ENCODE measurements at places on chromosomes 5 and 9.
A peak's percentile ranks its signal among the peaks of the same experiment; 100 is the strongest.

DNA sequence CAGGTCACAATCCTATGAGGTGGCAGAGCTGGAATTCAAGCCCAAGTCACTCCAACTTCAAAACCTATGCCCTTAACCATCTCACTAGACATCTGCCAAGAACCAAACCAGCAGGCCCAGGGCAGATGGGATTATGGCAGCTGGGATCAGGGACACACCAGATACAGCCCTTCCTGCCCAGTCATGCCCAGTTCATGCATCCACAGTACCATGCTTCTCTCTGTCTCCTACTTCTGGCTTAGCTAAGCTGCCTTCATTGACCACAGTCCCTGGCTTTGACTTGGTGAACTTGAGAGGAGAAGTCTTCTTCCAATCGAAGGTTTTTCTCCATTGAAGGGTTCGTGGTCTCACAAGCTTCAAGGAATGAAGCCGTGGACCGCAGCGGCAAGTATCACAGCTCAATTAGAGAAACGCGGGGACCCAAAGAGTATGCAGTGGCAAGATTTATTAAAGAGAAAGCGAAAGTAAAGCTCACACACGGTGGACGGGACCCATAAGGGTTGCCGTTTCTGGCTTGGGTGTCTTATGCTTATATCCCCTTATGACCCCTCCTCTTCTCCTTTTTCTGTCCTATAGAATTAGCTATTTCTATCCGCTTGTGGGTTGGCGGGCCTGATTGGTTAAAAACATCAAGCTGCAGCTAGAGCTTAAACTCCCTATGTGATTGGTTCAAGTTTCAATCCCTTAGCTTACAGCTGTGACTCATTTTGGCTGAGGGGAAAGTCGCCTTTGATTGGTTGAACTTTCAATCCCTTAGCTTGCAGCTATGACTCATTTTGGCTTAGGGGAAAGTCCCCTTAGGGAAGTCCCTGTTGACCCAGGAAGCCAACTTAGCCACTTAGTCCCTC is 101.2 kb downstream of the TRIM36 start:
- no peak for DNase-seq

DNA sequence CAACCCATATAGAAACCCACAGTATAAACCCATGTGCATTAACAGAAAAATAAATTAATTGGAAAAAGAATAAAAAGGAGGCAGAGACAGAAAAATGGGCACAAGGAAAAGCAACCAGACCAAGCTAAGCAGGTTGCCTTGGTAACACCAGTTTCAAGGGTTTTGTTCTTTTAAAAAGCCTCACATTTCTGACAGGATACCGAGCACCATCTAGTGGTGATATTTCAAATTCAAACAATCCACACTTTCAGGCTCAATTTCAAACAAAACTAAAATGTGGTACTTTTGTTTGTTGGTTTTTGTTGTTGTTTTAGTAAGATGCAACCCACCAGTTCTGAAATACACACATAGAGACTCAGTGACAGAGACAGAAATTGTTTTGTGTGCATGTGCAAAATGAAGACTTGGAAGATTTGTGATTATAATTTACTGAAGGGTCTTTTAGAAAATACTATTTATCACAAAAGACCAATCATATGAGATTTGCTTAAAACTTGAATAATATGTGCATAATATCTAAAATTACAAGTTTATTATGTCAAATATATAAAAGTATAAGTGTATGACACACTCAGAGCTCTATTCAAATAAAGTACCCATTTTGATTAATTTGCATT is 318.2 kb downstream of the SLCO4C1 start:
- no peak for DNase-seq

- no peak for DNase-seq
Measured at GRCh38 chr9:91431485-91431884, 7.9 kb upstream of the NFIL3 start.

DNA sequence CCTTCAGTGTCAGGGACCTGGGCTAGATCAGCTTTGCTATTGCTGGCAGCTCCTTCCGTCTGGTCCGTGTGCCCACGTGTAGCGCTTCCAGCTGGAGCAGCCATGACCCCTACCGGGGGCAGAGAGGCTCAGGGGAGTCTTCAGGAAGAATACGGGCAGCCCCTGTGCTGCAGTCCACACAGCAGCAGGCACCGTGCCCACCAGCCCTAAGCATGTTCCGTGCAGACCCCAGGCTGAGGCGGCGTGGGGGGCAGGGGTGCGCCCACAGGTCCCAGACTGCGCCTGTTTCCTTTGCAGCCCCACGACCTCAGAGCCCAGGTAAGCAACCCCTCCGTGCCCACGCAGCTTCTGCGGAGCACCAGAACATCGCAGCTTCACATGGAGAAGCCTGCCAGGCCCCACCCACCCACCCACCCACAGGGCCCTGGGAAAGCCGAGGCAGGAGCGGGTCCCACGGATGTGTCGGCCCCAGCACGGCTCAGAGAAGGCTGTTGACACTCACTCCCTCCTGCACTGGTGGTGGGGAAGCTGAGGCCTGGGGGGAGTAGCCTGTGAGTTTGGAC is 83.1 kb downstream of the KCNT1 start:
- no peak for DNase-seq

GRCh38 chr9:63816751-63817621 is 1468.0 kb downstream of the FOXD4L5 start:
- DNase-seq = peak; percentile 80

DNA sequence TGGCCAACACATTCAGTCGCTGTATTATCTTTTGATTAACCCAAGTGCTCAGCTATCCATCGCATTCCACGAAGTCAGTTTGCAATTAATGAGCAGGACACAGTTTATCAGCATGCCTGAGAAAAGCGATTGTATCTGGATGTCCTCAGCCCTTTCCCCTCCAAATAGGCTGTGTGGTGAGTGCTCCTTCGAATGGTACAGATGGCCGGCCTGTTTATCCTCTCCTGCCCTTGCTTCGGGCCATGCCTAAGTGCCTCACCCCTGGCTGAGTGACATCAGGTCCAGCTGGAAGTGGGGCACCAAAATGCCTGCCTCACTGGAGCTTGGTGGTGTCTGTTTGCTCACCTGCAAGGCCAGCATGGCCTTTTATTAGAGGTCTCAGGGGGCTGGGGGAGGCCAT is 317.3 kb downstream of the GADD45G start:
- DNase-seq = no peak

GRCh38 chr5:138873466-138874221 is 1.5 kb downstream of the LRRTM2 start:
- DNase-seq = no peak

DNA sequence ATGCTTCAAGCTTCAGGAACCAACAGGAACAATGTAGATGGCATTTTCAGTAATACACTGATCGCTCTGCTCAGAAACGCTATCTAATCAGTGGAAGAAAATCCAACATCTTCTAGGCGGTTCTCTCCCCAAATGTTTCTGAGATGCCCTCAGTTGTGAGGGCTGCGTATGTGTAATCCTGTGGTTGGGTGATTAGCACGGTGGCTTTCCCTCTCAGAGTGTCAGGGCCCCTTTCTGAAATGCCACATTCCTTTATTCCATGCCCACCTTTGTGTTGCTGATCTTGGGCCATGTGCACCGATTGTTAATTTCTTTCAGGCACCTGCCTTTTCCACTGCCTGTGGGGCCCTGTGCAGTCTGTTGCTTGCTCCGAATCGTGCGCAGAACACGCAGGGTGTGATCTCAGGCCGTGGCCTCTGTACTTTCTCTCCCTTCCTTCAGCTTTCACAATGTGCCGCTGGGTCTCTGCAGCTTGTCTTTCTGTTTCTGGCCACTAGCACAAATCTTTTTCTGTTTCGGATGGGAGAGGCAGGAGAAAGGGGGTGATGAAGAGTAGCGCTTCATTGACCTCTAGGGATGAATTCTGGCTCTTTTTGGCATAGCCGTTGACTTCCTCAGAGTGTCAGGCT is 324.0 kb downstream of the PARP8 start:
- DNase-seq = no peak

GRCh38 chr5:176723440-176723839 is 76.2 kb downstream of the TSPAN17 start:
- DNase-seq = no peak

- no peak for DNase-seq
Measured at GRCh38 chr9:118330191-118330986, 626.2 kb downstream of the TLR4 start.

GRCh38 chr5:128538000-128538249 is at the start of gene FBN2:
Gene FBN2 (minus strand): TSS chr5:128538245. CDS start chr5:128537603, 642 bp downstream.
- no peak for DNase-seq

GRCh38 chr5:131378721-131379541 is 115.1 kb downstream of the CDC42SE2 start:
- DNase-seq = no peak

DNA sequence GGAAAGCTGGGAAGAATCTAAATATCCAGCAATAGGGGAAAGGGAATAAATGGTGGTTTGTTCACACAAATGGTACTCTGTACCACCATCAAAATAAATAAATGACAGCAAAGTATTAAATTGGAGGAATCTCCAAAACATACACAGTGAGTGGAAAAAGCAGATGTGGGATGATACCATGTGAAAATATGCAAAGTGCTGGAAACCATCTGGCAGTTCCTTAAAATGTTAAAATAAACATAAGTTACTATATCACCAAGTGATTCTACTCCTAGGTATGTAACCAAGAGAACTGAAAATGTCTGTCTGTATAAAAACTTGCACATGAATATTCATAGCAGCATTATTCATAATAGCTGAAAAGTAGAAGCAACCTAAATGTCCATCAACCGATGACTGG is 41.9 kb upstream of the TEX48 start:
- DNase-seq = no peak

DNA sequence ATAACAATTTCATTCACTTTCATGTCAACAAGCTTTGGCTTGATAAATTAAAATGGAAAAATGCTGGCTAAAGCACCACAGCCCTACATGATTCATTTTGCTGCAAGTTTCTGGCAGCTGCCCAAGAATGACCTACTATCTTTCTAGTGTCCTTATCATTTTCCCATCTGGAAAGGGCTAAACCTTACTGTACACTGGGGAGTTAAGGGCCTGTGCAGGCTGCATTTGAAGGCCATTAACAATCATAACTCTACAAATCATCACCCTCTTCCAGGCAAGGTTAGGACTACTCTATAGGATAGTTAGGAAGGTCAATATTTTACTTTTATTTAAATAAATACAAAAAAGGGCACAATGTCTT is 579.7 kb upstream of the ZNF608 start:
- DNase-seq = no peak

DNA sequence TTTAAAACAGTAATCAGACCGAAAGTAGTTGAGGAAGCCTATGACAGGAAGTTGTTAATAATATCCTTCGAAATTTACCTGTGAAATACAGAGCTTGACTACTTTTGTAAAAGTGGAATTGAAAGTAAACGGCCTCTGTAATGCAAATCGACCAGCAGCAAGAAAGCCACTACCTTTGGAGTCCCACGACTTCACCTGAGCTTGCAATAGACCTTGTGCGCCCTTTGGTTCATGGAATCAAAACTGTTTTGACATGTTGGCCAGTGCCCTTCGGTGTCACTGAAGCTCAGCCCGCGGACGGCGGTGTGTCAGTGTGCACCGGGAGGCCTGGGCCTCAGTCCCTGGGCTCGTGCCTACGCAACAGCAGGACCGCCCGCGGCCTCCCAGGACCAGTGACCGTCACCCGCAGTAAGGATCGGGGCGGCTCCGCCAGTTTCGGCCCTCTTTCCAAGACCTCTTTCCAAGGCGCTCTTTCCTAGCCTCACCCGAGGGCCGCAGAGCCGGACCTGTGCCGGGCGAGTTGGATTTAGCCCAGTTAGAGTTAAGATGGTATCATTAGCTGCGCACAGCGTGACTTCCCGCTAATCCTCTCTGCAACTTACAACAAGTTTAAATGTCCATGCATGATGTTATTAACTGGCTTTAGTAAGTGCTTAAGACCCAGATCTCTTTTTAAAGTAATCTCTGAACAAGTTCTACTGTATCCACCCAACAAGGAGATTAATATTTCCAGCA is 223.3 kb downstream of the MEF2C start:
- DNase-seq = no peak

GRCh38 chr9:306907-307306 is 92.2 kb downstream of the DOCK8 start:
- DNase-seq = no peak

DNA sequence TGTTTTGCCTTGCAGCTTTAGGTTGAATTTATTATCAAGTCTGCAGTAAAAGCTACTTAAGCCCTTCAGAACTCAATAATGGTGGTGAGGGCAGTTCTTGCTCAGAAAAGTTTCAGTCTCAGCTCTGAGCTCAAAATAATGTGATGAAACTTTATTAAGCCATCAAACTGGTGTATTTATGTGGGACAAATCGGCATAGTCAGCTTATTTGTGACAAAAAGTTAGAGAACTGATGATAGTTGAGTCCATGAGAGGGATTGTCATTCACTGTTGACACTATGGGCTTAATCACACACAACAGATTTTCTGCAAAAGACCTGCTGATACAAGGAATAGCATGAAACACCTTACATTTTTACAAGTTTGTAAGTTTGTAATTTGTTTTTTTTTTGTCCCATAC is 9.4 kb downstream of the SRD5A1 start:
- no peak for DNase-seq

DNA sequence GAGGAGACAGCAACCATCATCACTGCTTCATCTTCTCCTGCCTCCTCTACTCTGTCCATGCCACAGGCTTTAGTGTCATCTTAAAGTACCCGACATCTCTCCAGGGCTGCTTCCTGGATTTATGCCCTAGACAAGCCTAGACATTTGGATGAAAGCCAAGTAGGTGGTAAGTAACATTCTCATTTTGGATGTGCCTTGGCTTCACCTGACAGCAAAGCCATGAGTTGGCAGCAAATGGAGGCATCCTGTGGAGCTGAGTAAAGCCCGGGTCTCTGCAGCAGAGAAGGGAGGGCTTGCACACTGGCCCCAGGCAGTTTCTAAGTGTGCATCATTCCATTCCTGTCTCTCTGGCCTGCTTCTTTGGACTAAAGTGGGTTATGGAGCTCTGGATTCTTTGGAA is 299.1 kb downstream of the DMAC1 start:
- no peak for DNase-seq

- no peak for DNase-seq
Measured at GRCh38 chr9:14175778-14176177, 138.2 kb downstream of the NFIB start.

GRCh38 chr9:6870650-6871477 is 113.1 kb downstream of the KDM4C start:
- no peak for DNase-seq

- DNase-seq = peak; percentile 55
Measured at GRCh38 chr5:53069626-53070025, 39.9 kb downstream of the MOCS2 start.

GRCh38 chr5:20000416-20000815 is 12.4 kb upstream of the CDH18 start:
- no peak for DNase-seq

DNA sequence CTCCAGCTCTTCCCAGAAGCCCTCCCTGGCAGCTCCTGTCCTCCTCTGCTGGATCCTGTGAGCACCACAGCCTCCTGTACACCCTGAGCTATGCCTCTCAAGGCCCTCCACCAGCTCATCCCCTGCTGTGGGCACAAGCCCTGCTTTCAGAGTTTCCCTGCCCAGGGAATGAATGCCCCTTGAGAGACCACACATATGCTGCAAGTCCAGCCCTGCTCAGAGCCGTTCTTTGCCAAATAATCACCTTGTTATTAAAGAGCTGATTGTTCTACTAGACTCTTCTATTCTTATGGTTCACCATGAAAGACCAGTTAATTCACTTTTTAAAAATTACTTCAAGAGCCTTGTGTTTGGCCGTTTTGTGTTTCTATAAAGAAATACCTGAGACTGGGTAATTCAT is 121.5 kb downstream of the MVB12B start:
- no peak for DNase-seq
